Posterior cingulate gyrus (tissue), 11 donors: ENCODE measurements at places on chromosomes 2 and 18.
A peak's percentile ranks its signal among the peaks of the same experiment; 100 is the strongest.

GRCh38 chr2:127373362-127374083, 14.3 kb downstream of the MAP3K2 start:
- DNase-seq, result no peak

GRCh38 chr2:31987454-31988220, 23.2 kb downstream of the MEMO1 start:
- no peak for DNase-seq

GRCh38 chr18:79609841-79610281, 69.7 kb upstream of the CTDP1 start:
- DNase-seq, result no peak

- no peak for DNase-seq
Measured at GRCh38 chr2:67486041-67486796, 89.1 kb downstream of the ETAA1 start.

GRCh38 chr18:69686861-69687260, 260.8 kb downstream of the CD226 start:
- DNase-seq, result no peak

DNA sequence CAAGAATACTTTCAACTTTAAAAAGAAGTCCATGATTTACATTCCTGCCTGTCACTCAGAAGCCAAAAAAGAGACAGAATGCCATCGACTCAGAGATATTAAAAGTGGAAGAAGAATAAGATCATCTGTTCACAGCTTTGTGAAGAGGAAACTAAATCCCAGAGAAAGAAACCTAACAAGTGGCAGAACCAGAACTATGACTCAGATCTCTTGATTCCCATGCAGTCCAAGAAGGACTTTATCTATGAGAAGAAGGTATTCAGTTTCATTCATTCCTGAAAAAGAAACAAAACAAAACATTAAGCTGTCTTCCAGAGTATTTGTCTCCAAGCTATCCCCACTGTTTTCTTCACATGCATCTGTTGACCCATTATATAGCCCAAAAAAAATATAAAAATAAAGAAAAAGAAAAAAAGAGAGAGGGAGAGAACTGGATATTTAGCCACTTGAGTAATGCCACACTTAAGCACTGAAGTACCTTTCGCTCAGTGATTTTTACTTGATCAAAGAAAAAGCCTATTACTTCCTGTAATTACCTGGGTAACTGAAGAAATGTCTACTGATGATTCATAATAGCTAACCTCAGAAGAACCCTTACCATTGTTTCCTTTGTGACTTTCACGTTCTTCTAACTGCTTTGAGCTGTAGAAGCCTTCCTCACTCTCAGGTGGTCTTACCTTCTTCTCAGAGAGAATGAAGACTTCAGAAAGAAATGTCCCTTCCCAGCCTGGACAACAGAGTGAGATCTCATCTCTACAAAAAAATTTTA, 17.7 kb upstream of the AKAIN1 start:
- DNase-seq, result no peak

DNA sequence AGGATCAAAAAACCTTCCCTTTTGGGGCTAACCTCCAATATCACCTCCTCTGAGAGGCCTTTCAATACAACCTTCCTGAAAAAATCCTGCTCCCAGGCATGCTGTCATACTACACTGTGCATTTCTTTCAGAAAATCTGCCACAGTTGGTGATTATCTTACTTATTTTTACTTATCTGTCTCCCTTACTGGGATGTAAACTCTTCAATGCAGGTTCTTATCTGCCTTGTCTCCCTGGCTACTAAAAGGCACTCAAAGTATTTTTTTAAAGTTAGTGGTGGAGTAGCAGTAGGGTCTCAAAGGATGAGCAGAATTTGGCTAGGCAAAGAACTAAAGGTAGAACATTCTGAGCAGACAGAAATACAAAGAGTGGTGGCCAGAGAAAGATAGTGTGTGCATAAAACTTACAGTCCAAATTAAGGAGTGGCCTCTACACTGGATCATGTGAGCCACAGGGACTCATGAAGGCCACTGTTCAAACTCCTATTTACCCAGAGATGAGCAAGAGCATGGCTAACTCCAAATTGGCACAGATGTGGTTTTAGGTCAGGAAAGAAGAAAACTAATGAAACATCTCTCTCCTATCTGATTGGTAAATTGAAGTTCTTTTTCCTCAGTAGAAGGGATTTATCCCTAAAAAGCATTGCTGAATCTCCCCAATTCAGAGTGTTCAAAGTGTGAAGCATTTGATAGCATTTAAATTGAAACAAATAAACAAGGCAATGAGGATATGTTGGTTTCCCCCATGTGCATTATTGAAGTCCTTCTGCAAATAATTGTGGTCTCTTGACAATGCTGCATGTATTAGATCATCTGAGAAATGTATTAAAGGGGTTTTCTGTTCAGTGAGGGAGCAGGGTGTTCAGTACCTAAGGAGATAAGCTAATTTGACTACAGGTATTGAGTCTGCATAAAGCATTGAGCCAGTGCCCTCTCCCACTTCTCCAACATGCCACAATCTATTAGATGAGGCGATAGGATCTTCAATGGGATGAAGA, 285.5 kb downstream of the MREG start:
- no peak for DNase-seq

- DNase-seq, result no peak
Measured at GRCh38 chr2:64799592-64800252, 146.0 kb upstream of the SERTAD2 start.

DNA sequence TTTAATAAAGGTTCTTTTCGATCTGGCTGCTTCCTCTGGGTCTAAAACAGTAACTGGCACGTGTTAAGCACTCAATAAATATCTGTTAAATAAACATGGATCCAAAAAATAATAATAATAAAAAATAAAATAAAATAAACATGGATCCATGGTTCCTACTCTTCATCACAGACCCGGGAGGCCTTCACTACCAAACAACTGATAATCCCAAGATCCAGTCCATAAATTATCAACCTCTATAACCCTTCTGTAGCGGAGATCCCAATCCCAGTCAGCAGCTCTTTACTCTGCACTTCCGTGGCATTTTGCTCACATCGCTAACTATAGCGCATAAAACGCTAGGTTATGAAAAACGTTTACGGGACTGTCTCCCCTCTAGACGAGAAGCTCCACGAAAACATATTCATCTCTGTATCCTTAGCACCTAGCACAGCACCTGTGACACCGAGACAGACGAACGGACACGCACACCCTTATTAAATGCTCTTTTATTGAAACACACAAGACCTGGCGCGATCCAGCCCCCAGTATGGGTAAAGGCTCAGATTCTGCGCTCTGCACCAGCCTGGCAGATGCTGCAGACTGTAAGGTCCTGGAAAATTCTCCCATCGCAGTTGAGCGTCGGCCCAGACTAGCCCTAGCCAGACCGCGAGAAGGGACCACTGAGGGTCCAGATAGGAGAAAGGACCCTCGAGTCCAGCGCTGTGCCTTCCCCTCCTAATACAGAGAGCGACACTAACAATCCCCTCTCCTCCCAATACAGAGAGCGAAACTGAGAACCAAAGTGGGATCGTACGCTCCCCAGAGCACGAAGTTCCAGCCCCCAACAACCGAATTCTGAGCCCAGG, 770 bp downstream of the NBAS start:
- peak; percentile 77 for DNase-seq

DNA sequence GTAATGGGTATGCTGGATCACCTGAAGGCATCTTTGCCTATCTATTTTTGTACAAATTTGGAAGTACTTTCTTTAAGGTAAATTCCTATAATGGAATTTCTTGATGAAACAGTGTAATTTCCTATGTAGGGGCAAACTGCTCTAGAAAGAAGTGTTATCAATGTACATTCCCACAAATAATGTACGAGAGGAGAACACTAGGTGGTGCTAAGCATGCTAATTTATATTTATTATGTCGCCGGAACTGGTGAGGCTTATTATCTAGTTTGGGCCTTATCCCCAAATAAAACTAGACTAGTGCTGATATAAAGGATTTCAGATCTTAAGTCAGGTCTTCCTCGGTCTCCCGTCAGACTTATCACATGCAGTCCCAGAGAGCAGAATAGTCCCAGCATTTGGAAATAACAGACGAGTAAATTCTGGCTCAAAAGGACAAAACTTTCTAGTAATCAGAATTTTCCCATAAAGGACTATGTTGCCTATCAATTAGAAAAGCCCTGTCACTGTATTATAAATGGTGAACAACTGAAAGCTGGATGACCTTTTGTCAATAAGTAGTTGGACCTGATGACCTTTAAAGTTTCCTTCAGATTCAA, 86.9 kb upstream of the RBBP8 start:
- DNase-seq, result no peak

- no peak for DNase-seq
Measured at GRCh38 chr2:115635430-115635829, 1193.0 kb downstream of the DPP10 start.

- no peak for DNase-seq
Measured at GRCh38 chr2:10447300-10447894, 730 bp downstream of the ODC1 start.

DNA sequence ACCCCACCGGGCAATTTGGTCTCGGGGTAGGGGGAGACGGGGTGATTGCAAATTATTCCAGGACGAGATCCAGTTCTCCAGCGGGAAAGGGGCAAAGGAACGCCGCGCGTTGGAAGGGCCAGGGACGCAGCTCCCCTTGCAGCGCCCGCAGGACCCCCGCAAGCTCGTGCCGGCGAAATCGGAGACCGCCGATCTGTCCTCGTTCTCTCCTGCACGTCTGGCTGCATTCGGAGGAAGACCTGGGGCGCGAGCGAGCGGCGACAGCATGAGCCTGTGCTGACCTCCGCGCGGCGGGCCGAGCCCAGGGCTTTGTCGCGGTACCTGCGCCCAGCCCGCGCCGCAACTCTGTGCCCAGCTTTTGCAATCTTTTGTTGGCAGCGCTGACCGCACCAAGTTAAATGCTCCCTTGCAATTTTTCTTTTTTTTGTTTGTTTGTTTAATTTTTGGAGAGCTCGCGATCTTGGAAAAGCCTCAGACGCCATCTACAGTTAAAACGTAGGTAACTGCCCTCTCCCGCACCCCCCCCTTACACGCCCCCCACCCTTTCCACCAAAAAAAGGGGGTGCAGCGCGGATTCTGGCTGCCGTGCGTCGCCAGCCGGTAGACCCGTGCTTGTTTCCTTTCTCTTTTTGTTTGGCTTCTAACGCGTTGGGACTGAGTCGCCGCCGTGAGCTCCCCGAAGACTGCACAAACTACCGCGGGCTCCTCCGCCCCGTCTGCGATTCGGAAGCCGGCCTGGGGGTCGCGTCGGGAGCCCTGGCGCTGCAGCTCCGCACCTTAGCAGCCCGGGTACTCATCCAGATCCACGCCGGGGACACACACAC, 667 bp downstream of the TRIB2 start:
- DNase-seq, result peak; percentile 37

DNA sequence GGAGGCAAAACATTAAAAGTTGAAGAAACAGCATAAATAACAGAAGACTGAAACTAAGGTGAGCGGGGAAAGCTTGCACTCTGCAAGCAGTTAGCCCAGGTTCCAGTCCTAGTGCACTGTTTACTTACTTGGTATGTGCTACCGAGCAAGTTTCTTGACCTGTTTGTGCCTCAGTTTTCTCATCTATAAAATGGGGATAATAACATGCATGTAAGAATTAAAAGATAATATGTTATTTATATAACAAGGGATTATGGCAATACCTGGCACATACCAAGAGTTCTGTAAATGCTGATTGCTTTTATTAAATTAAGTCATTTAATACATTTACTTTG, 37.1 kb upstream of the IKZF2 start:
- no peak for DNase-seq

GRCh38 chr2:171529914-171530313, 7.6 kb downstream of the CYBRD1 start:
- no peak for DNase-seq

DNA sequence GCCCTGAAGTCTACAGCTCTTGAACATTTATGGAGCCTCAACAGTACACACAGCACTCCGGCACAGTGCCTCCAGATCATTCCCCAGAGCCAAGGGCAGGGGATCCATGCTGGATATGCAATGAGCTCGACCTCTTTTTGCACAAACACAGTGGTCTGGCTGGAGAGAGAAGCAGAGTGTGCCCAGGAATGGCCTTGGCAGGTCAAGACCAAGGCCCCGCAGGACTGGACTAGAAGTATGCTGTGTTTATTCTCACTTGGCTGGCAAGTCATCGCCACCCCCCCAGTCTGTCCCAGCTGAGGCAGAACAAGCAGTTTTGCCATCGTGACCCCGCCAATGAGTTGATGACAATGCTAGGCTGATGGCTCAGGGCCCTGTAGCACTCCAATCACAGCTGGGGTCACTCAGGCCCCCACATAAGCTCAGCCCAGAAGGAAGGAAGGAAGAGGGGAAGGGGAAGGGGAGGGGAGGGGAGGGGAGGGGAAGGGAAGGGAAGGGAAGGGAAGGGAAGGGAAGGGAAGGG, 212.1 kb downstream of the TTC32 start:
- no peak for DNase-seq

DNA sequence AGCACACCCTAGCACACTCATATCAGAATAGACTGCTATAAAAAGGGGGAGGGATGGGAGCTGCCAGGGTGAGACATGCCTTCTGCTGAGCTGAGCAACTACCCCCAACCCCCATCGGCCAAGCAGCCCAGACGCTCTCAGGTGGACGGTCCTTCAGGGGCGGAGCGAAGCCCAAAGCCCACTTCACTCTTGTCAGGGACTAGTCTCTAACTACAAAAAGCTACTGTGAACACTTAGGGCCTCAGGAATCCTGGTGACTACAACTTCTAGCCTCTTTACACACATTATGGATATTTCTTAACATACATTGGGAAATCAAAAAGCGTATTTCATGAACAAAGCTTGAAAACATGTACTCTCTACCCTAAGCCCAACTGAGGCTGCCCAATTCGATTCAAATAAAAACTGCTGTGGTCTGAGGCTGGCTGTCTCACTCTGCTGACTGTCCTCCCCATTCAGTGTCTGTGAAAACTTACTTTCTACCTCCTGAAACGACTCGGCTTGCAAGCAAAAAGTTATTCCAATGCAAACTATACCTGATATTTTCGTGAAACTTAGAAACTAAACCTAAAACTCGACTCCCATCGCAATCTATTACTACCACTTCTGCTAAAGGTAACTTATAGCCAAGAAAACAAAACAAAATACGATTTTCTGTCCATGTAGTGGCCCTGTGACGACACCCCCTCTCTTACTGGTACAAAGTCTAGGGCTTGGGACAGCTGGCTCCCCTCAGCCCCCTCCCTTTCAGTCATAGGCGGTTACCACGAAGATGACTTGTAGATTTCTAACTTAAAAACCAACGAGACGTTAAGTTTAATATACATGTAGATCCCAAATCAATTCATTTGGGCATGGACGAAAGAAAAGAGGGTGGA, 1.2 kb downstream of the SERTAD2 start:
- DNase-seq, result no peak

DNA sequence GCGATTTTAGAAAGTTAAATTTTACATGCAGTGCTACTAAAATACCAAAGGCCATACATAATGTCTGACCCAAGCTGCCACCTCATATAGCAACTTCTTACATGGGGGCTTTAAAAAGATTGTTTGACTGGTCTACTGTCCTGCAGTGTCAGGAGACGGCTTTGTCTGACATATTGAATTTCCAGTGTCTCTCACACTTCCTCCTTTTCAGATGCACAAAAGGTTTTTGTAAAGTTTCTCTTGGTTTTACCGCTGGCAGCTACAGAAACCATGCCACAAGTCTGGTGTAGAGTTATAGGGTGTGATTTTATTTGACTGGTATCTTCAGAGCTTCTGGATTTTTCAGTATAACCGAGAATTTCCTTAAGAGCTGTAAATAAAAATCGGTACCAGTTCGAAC, 1.1 kb upstream of the ASAP2 start:
- no peak for DNase-seq

GRCh38 chr2:205731583-205731981, 49.3 kb downstream of the NRP2 start:
- DNase-seq, result no peak

- peak; percentile 62 for DNase-seq
Measured at GRCh38 chr18:32337821-32338220, 132.9 kb downstream of the GAREM1 start.
